Activated CD8-positive, alpha-beta memory T cell treated with anti-CD3 and anti-CD28 coated beads for 1 hour (primary cell): ENCODE measurements at places on chromosomes 11 and 22.

- no peak for DNase-seq
These were observed 20.4 kb downstream of the ASCC2 start for GRCh38 chr22:29817724-29818123.

GRCh38 chr22:24076091-24076867 is 65.2 kb downstream of the CABIN1 start:
- DNase-seq, result no peak

DNA sequence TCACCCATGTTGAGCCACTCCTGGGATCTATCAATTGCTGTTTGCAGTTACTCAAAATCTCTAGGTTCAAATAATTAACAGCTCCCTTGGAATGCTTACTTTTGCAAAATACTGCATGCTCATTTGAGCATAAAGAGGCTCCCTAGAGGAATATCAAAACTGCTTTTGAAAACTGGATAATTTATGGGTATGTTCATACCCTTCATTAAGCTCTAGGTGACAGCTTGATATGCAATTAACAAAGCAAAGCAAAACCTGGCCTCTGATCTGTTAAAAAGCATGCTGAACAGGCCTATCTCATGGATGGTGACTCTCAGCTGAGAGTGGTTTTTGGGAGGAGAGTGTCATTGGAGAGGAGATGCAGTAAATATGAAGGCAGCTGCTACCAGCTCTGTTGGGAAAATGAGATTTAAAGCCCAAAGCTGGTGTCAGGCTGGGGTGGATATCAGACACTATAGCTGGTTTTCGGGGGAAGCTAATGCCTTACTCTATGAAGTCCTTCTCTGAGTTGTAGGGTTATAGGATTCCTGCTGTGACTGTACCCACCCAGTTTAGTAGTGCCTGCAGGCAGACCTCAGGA is 110.9 kb downstream of the RASSF10 start:
- no peak for DNase-seq

DNA sequence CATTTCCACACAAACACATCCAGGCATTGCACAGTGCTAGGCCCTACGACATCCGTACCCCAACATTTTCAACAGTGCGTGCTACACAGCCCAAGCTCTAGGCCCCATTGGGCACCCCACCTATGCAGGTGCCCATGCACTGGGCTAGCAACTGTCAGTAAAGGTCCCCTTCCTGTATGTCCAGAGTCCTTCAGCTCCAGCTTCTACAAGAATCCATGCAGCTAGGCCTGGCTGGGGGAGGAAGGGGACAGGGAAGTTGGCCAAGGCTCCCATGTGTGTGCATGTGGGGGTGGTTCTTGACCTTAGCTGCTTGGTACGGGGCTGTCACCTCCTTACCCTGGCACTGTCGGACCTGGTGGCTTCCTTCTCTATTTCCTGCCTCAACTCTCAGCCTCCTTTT is 1.3 kb downstream of the B3GAT1 start:
- no peak for DNase-seq

DNA sequence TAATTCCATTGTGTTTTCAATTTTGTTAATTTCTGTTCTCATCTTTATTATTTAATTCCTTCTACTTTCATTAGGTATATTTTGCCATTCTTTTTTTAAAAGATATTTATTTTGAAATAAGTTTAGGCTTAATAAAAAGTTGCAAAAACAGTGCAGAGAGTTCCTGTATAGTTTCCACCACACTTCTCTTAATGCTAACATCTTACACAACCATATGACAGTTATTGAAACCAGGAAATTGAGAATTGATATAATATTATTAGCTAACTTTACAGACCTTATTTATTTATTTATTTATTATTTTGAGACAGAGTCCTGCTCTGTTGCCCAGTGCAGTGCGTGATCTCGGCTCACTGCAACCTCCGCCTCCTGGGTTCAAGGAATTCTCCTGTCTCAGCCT is 13.8 kb upstream of the SPDYC start:
- no peak for DNase-seq

- no peak for DNase-seq
These were observed 44.2 kb upstream of the SMTN start for GRCh38 chr22:31036671-31037550.

DNA sequence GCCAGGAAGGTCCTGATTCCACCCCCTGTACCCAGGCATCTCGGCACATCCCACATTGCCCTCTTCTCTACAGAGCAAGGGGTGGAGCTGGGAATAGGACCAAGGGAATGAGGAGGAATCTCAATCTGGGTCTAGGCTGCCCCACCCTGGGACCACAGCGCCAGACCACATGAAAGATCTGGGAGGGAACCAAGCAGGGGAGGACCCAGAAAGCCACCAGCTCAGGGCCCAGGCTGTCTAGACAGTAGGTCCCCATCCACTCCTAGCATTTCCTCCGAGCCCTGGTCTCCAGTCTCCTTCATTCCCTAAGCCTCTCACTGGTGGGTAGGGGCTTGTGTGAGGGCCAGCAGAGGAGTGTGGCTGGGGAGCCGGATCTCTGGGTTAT is 11.6 kb downstream of the PHLDB1 start:
- no peak for DNase-seq

DNA sequence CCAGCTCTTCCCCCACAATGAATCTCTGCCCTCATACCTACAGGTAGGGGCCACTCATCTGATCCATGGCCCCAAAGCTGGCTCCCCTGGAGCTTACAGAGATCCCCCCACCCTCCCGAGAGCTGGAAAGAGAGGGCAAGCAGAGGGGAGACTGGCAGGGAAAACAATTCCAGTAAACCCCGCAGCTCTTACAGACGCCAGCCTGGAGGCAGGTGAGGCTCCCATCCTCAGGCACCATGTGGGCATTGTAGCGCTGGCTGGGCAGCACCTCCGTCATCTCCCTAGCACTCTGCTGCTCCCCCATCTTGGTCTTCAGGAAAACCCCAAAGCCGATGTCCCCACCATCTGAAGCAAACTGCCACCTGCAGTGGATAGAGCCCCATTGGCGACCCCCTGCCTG is 14.1 kb downstream of the SEC14L4 start:
- no peak for DNase-seq

GRCh38 chr11:95242091-95242844 is 11.3 kb upstream of the SESN3 start:
- no peak for DNase-seq

DNA sequence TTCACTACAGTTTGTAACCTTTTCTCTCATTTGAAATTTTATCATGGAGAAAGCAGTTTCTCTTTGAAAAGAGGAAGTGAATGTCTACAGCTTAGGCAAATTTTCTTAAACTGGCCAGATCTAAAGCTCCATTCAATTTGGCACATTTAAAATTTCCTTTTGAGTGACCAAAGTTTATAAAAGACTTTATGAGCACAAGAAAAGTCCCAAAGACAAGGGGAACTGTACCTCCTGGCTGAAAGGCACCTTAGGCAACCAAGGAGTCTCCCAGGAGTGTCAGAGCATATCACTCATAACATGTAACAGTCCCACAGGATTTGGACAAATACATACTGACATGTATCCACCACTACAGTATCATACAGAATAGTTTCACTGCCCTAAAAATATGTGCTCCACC is 41.3 kb downstream of the NARS2 start:
- DNase-seq, result no peak

DNA sequence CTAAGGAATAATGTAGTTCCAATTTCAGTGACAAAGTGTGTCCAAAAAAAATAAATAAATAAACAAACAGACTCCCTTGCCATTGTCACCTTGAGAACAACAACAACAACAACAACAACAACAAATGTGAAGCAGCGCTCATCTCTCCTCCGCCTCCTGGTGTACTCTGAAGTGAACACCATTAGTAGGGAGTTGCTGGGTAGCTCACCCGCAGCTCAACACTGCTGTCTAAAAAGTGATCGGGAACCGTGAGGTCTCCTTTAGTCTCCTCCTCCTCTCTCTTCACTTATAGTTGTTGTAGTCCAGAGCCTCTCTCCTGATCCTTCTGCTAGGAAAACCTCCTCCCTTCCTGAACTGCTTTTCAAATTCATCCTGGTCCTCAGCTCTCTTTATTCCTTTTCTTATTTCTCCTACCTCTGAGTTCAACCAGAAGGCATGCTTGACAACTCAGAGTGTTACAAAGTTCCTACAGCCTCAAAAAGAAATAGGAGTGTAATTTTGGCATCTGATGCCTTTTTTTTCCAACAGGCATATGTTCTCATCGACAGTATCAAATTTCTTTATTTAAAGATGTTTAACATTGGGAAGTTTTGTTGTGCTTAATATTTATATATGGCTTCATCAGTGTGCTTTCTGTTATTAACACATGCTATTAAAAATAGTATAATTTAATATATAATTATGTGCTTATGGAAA is 215.1 kb downstream of the PGR start:
- DNase-seq, result no peak

DNA sequence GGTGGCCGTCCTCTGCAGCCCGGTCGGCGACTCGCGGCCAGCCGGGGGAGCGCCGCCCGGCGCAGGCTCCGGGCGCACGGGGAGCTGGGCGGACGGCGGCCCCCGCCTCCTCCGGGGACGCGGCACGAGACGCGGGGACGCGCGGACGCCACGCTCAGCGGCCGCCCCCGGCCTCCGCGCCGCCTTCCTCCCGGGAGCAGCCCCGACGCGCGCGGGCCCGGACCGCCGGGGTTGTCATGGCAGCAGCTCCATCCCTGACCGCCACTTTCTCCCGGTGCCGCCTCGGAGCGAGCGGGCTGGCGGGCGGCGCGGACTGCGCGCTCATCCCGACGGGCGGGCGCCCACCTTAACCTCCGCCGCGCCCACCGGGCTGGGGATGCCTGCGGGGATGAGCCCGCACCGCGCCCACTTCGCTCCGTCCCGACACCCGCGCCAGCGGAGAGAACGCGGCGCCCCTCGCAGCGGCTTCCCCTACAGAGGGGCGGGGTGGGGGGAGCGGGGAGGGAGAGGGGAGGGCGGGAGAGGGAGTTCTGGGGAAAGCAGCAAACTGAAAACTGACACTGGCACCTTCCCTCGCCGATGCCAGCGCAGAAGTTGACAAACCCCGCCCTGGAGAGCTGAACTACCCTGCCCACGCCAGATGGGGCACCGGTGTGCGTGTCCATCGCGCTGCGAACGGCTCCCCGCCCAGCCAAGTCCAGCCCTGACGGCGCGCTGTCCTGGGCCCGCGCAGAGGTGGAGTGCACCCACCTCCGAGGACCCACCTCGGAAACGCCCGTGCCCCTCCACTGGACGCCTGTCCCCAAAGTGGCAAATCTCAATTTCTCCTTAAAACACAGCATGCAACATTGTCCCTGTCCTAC is 588.4 kb downstream of the OPCML start:
- no peak for DNase-seq

- DNase-seq, result no peak
These were observed 3.8 kb downstream of the PRG3 start for GRCh38 chr11:57377107-57377506.

GRCh38 chr22:46794067-46794466 is 31.6 kb downstream of the TBC1D22A start:
- DNase-seq, result no peak

DNA sequence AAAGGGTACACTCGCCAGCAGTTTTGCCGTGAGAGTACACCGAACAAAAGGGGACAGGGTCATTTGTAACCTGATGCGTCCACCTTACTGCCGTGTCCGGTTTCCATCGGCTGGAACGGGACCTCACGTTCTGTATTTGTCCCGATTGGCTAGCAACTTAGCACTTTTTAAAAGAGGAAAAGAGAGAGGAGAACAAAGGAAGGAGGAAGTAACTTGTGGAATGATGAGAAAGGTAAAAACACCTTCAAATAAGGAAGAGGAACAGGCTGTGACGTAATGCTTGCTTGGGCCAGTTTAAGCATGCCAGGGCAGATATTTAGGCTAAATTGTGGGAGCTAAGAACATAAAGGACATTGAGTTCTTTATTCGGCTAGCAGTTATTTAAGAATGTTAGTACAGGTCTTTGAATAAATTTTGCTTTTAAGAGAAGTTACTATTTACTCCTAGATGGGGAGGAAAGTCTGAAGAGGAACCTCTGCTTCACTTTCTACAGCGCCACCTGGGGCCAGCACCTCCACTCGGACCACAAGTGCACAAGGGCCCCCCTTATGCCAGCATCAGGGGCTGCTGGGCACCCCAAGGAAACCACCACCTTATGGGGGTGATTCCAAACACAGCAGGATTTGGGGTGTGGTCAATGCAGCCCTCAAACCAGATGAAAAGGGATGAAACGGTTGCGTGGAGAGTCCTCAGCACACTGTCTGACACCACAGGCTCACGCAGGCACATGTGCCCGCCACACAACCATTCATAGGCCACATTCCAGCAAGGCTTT is 5.8 kb downstream of the ARSA start:
- no peak for DNase-seq

DNA sequence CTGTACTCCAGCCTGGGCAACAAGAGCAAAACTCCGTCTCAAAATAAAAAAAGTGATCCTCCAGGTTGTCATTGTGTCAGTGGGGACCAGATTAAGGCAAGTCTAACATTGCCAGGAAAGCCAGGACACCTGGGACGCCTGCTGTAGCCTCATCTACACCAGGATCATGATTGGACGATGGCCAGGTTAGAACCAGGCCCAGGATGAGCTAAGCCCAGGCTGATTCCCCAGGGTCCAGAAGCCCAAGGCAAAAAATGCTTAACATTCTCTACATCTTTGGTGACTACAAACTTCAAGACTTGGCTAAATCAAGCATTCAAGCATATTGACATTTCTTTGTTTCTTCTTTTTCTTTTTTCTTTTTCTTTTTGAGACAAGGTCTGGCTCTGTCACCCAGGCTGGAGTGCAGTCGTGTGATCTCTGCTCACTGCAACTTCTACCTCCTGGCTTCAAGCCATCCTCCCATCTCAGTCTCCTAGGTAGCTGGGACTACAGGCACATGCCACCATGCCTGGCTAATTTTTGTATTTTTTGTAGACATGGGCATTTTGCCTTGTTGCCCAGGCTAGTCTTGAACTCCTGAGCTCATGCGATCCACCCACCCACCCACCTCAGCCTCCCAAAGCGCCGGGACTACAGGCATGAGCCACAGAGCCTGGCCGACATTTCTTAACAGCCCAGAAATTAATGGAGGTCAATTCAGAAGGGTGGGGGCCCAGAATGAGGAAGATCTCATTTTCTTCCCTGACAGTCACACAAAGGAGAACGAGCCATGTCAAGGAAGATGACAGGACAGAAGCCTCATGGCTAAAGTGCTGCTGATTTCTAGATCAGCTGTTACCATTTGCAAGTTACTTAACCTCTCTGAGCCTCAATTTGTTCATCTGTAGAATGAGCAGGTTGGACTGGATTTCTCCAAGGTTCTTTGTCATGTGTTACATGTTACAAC is 12.5 kb upstream of the PTPRJ start:
- DNase-seq, result no peak

DNA sequence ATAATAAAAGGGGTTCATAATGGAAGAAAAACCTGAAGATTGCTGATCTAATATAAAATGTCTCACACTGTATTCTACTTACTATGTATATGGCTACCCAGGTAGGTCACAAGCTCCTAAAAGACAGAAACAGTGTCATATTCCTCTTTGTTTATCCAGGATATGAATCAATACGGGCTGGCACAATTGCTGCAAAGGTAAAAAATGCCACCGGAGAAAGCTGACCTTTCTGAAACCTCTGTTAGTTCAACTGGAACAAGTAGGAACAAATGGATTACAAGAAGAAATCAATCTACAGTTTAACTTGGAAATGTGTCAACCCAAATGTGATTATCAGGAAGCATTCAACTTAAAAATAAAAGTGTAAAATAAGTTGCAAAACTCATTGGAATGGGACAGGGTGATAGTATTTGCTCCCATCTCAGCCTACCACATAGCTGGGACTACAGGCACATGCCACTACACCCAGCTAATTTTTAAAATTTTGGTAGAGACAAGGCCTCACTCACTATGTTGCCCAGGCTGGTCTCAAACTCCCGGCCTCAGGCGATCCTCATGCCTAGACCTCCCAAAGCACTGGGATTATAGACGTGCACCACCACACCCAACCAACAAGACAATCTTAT is 27.6 kb downstream of the SLC35F2 start:
- DNase-seq, result no peak
